ENCODE measurements at places on chromosomes 13 and 19.

DNA sequence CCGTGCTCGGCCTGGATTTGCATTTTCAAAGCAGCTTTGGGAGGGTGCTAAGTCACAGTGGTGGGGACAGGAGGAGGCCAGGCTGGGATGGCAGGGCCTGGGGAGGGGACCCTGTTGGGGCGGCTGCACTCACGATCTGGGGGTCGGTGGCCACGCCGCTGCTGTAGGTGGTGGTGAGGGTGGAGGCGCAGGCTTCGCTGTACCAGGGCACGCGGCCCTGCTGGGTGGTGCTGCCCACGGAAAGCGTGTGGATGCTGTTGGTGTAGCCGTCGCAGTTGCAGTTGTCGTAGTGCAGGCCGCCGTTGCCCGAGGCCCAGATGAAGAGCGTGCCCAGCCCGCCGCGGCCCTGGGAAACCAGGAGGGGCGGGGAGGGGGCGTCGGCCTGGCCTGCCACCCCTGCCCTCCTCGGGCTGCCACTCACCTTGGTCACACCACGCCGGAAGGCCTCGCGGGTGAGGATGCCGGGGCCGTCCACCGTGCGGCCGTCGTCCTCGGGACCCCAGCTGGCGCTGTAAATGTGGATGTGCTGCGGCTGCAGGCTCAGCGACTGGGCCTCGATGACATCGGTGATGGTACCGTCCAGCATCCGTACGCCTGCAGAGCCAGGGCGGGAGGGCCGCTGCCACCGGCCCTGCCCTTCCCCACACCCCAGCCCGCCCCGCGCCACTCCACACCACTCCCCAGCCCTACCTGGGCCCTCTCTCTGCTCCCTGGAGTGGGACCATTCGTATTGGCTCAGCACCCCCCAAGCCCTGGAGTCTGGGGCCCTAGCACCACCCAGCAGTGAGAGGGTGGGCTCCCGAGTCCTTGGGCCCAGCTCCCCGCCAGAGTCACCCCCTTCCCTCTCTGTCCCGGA, 3.2 kb downstream of the PCSK4 start:
- DNase-seq: no peak

GRCh38 chr19:31272583-31273106, 76.6 kb downstream of the TSHZ3 start:
- no peak for DNase-seq

- DNase-seq: no peak
These were observed 1.6 kb downstream of the BCAM start for GRCh38 chr19:44810234-44811121.

- no peak for DNase-seq
These were observed 4.7 kb downstream of the EPS8L1 start for GRCh38 chr19:55080121-55080967.

Measured in AG09319 (cell line).